ENCODE measurements at places on chromosomes 7 and 10.

- no peak for DNase-seq
These were observed 42.3 kb downstream of the TNPO3 start for GRCh38 chr7:129012641-129013040.

DNA sequence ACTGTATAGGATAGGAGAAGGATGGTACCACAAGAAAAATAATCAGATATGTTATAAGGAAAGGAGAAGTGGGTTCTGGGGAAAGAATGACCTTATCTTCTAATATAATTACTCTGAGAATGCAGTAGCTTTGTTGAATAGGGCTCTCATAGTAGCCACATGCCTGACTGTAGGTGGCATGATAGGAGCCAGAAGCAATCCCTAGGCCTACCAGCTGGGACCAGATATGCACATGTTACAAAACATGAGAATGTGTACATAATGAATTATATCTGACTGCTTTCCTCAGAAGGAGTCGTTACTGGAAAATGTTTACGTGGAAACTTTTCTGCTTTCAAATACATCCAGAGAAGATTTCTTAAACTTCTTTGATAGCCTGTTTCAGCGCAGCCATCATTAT, 53.2 kb upstream of the FAM3C start:
- peak; percentile 34 for DNase-seq

DNA sequence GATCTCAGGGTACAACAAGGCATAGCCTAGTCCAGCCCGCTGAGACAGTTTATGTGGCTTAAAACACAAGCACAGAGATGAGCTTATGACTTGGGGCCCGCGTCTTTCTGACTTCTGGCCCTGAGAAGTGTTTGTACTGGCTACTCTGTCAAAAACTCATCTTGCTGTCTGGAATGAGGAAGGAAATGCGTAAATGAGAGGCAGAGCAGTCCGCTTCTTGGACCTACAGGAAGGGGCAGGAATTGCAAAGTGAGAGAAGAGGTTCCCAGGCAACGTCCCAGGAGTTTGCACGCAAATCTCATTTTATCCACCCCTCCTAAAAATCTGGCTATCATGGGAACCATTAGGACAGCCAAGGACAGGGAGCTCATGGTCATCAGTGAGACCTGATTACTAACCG, 5.5 kb downstream of the ANXA11 start:
- DNase-seq, result peak; percentile 63

- peak; percentile 21 for DNase-seq
These were observed 50.0 kb upstream of the WIPI2 start for GRCh38 chr7:5139998-5140397.
